Airway epithelial cell (primary cell): ENCODE measurements at places on chromosomes 5 and 9. TPM values are rescaled to one million over a fixed set of nuclear protein-coding genes. Genes with fewer than 3 reads are reported as not detected.

Gene SCGB3A2
- total RNA-seq: not detected in 2 replicates

Gene HMMR
- 26.5 and 34.5 TPM in 2 replicates for total RNA-seq

Gene OR1N2
- not detected in 2 replicates for total RNA-seq

Gene CDKN2A
- 18.5 and 21.6 TPM in 2 replicates for total RNA-seq

Gene IL13
- not detected in 2 replicates for total RNA-seq

Gene SOX30
- not detected in 2 replicates for total RNA-seq

Gene EPB41L4A
- 4.7 and 29.8 TPM in 2 replicates for total RNA-seq

Gene PCDH1
- 50.3 and 60.9 TPM in 2 replicates for total RNA-seq

Gene IL9
- not detected in 2 replicates for total RNA-seq

Gene SEC24A
- 6.3 and 14.2 TPM in 2 replicates for total RNA-seq

Gene DMRTA1
- total RNA-seq: 2.0 and 2.4 TPM in 2 replicates

Gene ARL14EPL
- total RNA-seq: not detected in 2 replicates

Gene PIGO
- total RNA-seq: 24.5 and 29.1 TPM in 2 replicates
